ENCODE measurements at places on chromosomes 16 and 17. TPM values are rescaled to one million over a fixed set of nuclear protein-coding genes. Genes with fewer than 3 reads are reported as not detected.

The SMIM5 gene
- 0.09 TPM for total RNA-seq

The BIRC5 gene
- total RNA-seq, result 48.4 TPM

The SDR42E2 gene
- total RNA-seq, result 0.09 TPM

DNA sequence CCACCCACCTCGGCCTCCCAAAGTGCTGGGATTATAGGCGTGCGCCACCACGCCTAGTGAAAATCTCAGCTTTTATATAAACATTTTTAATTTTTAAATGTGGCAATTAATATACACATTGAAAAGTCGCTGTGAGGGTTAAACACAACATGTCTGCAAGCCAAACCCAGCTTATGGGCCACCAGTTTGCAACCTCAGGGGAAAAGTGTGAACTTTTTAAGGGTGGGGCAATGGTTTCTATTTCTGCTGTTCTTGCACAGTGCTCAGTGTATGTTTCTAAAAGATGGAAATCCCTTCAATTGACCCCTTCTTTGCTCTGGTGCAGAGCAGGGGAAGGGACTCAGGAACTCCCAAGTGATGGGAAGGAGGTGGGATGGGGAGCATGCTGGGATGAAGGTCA is 18.3 kb upstream of the SUPT4H1 start:
- DNase-seq, result no peak

DNA sequence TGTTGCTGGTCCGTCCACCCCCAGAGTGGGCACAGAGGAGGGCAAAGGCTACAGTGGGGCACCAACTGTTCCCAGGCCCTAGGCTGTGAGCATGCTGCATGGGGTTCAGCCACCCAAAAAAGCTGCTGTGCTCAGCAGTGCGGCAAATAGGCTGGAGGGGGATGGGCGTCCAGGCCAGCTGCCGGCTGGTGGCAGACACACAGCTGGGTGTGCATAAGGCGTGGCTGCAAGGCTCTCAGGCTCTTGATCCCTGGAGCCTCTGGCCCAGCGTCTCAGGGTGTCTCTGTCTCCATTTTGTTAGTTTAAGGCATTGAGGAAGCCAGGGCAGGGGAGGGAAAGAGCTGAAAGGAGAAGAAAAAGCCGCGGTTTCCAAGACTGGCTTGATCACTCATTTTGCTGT is 8.8 kb downstream of the RPL19 start:
- DNase-seq, result no peak

DNA sequence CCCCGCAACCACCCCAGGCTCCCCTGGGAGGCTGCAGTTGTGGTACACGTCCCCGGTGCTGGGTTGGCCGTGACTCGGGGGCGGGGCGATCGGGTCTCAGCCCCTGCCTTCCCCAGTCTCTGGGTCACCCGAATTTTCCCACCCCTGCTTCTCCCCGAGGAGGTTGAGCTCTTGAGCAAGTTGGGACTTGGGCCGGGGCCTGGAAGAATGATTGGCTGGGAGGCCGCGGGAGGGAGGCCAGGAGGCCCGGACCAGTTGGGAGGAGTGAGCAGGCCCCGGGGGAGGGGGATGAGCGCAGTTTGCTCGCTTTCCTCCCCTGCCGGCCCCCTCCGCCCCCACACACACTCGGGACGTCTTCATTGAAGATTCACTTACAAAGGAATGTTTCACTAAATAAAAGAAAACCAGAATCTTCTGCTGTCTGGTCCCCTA is 4.5 kb upstream of the HEXIM1 start:
- DNase-seq, result no peak

DNA sequence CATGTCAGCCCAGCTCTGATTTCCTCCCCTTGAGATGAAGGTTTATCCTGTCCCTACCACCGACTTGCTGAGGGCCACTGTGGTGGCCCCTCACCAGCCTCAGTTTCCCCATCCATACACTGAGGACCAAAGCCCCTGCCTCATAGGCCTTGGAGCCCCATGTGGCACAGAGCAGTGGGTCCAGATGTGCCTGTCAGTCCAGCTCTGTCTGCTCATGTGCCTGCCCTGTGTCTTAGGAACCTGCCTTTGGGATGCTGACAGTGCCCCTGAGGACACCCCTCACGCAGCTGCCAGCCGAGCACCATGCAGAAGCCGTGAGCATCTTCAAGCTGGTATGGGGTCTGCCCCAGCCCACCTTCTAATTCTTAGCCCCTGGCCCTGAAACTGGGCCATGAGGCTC is 35.7 kb downstream of the MYO15A start:
- DNase-seq, result no peak

DNA sequence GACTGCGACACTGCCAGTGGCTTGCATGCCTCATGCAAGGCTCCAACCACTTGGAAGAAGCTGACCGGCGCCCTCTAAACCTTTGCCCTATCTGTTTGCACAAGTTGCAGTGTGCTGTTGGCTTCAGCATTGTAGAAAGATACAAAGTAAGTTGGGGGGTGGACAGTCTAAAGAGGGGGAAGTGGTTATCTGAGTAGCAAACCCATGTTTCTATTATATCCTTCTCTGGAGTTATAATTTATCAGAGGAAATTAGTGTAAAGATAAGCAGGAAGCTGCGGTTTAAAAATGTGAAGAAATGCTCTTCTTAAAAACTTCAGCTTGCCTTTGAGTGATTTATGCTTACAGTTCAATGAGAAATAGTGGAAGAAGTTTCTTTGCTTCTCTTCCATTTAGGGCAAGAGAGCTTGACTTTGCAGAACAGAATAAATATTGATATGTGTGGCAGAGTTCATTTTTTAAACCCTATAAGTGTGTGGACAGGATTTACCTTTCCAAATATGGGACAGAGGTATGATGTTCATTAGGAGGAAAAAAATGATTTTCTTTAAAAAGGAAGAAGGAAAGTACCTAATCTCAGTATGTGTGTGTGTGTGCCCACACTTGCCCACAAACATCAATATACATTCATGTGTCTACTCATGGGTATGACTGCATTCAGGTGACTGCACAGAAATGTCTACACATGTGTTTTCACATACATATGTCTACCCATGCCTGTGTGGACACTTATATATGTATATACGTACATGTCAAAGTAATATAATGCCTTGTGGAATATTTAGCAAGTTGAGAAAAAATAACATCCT is 8.1 kb downstream of the AMZ2 start:
- DNase-seq, result no peak

DNA sequence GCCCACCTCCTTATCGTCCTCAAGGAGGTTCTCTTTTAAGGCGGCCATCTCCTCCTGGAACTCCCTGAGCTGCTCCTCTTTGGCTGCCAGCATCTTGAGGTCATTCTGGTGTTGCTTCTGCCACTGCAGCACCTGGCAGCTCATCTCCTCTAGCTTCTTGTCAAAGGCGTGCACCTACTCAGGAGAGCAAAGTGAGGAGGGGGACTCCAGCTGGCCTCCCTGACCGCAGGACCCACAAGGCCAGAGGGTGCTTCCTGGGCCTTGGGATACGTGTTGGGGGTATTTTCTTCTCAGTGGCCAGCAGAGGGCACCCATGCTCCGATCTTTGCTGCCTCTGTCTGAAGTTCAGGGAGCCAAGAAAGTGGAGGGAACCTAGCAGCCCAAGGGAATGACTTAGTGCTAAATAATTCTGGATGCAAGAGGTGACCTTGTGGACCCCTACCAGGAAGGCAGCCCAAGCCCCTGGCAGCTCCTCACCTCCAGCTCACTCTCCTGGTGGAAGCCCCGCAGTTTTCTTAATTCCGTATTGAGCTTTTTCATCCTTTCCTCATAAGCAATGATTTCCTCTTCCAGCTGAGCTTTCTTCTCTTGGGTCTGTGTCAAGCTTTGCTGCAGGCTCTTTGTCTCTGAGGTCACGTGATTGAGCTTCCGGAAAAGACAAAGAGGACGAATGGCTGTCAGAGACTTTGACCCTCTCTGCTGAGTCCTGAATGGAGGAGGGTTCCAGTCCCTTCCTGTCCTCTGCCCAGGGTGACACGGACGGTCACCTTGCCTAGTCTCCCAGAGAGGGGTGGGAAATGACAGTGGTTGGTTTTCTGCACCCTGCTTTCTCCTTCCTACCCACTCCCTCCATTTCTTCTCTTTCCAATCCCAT is 31.4 kb downstream of the DHX38 start:
- DNase-seq, result peak; percentile 28

DNA sequence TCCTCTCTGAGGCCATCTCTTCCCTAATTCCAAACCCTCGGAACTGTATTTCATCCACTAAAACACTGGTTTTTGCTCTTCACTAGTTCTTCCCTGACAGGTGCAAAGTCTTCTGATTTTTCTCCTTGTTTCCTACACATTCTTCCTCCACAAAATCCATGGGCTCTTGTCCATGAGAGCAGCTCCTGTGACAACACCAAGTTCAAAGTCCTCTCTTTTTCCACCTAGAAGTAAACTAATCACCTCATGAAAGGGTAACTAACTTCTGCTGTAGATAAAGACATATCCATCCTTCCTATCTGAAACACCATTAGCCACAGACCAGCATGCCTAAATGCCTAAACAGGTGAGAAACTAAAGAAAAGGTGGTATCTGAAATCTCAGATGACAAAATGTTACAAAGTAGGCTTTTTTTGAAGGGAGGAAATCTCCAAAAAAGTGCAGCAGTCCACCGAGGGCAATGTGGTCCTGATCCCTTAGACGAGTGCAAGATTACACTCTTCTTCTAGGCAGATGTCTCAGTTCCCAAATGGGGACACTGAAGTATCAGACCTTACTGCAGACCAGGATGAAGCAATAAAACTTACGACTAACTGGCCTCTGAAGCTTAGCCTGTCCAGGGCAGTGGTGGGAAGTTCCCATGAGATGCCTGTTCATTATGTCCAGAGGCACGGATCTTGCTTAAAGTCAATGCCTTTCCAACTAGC is 2.8 kb downstream of the PIP4K2B start:
- DNase-seq, result no peak

GRCh38 chr16:79805621-79806020 is 205.1 kb upstream of the MAF start:
- no peak for DNase-seq

Data from activated T-helper 2 cell treated with anti-CD3 and anti-CD28 coated beads, Interferon-gamma antibody, Interleukin-2, Interleukin-4, amounts not matched to agents 10 μg/mL and 5 μg/mL and 100 μg/mL, durations not matched to agents 14 hours and 24 hours and 36 hours (primary cell).